A549 treated with CORT108297 at 1 μM for 4 hours (cell line): ENCODE measurements at places on chromosomes 6 and 20. TPM values are rescaled to one million over a fixed set of nuclear protein-coding genes. Genes with fewer than 3 reads are reported as not detected.

Gene C20orf202
- total RNA-seq: 0.05 to 0.13 TPM (median 0.07 TPM) in 3 of 5 replicates, not detected in the others

Gene PLAGL2
- 11.4 to 12.9 TPM (median 12.6 TPM) in 5 replicates for total RNA-seq

Gene GJE1
- not detected in 5 replicates for total RNA-seq

Gene PRSS35
- total RNA-seq: 0.05 to 0.14 TPM (median 0.07 TPM) in 5 replicates

Gene HLA-DQB1
- total RNA-seq: not detected in 5 replicates
